GM12878 (cell line): ENCODE measurements at places on chromosomes 7 and 10. TPM values are rescaled to one million over a fixed set of nuclear protein-coding genes. Genes with fewer than 3 reads are reported as not detected.

The OR9A2 gene
- total RNA-seq: not detected in 2 replicates

The ARMH3 gene
- 23.3 and 23.5 TPM in 2 replicates for total RNA-seq

The RSPH10B2 gene
- 0.21 TPM in 1 of 2 replicates, not detected in the other for total RNA-seq

The CHCHD1 gene
- total RNA-seq: 35.0 and 36.9 TPM in 2 replicates

The GPR15LG gene
- 1.3 and 1.5 TPM in 2 replicates for total RNA-seq

The CSGALNACT2 gene
- 7.6 and 8.4 TPM in 2 replicates for total RNA-seq

DNA sequence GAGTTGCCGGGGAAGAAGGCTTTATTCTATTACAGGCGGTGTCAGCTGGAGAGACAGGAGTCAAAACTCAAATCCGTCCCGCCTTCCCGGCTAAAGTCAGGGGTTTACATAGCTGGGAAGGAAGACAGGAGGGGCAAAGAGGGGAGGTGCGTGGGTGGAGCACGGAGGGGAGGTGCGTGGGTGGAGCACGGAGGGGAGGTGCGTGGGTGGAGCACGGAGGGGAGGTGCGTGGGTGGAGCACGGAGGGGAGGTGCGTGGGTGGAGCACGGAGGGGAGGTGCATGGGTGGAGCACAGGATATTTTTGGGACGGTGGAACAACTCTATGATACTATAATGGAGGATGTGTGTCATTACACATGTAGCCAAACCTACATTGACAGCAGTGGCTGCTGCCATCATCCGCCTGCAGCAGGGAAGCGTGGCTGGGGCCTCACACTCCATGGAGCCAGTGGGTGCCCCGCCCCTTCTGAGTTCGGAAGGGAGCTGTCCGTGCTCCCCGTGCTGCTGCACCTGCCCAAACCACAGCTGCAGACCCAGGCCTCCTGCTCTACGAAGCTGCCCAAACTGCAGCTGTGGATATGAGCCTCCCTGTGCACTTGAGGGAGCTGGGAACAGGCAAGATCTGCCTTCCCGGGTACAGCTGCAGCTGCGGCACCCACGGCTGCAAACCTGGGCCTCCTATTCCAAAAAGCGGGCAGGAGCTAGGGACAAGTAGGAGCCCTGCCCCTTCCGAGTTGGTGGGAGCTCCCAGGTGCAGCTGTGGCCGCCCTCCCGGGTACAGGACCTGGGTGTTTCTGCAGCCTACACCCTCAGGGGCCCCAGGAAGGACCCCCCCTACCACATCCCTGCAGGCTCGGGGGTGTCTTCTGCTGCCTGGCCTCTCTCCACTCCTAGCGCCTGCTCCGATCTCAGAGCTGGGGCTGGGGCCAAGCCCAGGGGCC is 119.4 kb downstream of the DYNC2I1 start:
- H3K4me1 ChIP-seq: peaks cover 16% of the 10 kb centered on the region
- no peak overlapping the region for H3K4me3 ChIP-seq
- peak overlapping the region; percentile 52; the same call in 1 of the 2 replicates for H3K27ac ChIP-seq
- DNase-seq: no peak

GRCh38 chr10:61754587-61755550 is 92.1 kb downstream of the CABCOCO1 start:
- no peaks in the 10 kb centered on the region for H3K27me3 ChIP-seq
- no peaks in the 10 kb centered on the region for H3K36me3 ChIP-seq
- no peak overlapping the region for H3K4me3 ChIP-seq
- DNase-seq: no peak

GRCh38 chr10:60919551-60919950 is 24.4 kb downstream of the RHOBTB1 start:
- no peak for DNase-seq
- H3K27ac ChIP-seq: no peak overlapping the region

- H3K4me1 ChIP-seq: no peaks in the 10 kb centered on the region
- H3K36me3 ChIP-seq: no peaks in the 10 kb centered on the region
- DNase-seq: no peak
These were observed 91.6 kb downstream of the COBL start for GRCh38 chr7:51224811-51225595.

- no peaks in the 10 kb centered on the region for H3K36me3 ChIP-seq
- no peak overlapping the region for H3K27ac ChIP-seq
- no peak for DNase-seq
- no peaks in the 10 kb centered on the region for H3K4me1 ChIP-seq
These were observed 61.7 kb downstream of the PWWP2B start for GRCh38 chr10:132458586-132459300.

DNA sequence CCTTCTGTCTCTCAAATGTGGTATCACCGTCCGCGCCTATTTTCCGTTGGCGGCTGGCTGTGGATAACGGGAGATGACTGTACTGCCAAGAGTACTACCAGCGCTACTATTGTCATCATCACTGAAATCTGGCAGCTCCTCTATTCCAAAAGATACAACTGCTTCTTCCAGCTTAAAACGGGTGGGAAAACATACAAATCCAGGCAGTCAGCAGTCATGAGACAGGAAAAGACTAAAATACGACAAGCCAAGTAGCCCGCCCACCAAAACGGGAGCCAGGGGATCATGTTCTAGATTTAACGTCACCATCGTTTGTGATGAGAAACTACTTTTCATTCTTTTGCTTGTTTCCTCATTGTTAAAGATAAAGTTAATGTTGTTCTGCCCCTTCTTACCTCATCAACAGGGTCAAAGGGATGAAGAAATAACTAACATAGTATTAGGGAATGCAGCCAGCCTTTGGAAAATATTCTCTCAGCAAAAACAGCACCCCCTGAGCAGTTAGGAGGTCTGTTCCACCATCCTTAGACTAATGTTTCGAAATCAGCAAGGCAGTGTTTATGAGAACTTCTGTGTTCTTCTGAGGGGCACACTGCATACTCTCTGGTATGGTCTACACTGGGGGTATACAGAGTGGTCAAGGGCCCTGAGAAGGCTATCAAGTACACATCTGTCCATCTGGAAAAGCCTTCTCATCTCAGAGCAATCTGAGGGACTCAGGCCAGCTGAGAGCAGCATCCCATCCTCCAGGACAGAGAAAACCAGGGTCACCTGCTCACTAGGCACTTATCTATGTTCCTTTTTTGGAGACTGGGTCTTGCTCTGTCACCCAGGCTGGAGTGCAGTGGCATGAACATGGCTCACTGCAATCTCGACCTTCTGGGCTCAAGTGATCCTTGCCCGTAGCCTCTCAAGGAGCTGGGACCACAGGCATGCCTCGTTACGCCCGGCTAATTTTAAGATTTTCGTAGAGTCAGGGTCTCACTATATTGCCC is 47.5 kb downstream of the GNA12 start:
- peaks cover 8% of the 10 kb centered on the region; the same call in 1 of the 2 replicates for H3K4me1 ChIP-seq
- H3K36me3 ChIP-seq: peaks cover 3% of the 10 kb centered on the region; the same call in 1 of the 2 replicates
- H3K27ac ChIP-seq: no peak overlapping the region
- no peak for DNase-seq

DNA sequence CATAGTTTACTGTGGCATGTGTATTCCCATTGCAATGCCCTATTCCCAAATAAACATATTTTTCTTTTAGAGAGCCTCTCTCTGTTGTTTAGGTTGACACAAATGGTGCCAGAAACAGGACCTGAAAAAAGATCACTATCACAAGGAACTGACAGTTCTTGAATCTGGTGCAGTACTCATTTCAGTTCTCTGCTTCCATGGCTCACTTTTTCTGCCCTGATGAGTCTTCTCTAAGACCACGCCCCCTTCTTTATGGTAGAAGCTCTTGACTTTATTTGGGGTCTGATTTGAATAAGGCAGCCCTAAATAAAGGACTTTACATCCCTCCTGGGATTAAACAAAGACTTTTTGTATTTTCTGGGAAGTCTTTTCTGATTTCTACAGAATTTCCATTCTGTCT is 3.5 kb upstream of the CCDC126 start:
- peaks cover 32% of the 10 kb centered on the region for H3K4me1 ChIP-seq
- H3K27ac ChIP-seq: peak overlapping the region; percentile 92
- H3K27me3 ChIP-seq: no peaks in the 10 kb centered on the region
- no peak for DNase-seq

DNA sequence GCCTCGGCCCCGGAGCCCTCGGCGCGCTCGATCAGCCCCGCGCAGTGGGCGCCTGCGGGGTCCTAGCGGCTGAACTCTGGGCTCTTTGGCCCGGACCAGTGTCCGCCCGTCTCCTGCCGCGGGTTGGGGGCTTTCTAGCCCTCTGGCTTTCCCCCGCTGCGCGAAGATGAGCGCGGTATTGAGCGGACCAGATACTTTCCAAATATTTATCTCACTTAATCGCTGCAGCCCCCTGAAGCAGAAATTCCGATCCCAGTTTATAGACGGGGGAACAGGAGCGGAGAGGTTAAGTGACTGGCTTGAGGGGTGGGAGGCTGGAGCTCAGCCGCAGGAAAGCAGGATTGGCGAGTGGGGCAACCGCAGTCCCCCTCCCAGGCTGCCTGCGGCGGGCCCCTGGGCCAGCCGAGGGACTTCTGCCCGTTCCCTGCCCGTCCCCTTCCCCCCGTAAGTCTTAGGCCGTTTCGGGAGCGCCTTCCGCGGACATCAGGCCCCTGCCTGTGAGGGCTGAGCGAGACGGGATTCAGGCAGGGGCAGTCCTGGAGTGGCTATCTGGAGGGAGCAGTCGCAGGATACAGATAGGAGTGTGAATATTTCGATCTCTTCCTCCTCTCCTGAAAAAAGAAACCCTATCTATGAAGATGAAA is 565 bp downstream of the STRIP2 start:
- no peaks in the 10 kb centered on the region for H3K36me3 ChIP-seq
- H3K27me3 ChIP-seq: no peaks in the 10 kb centered on the region
- peak overlapping the region; percentile 9; the same call in 1 of the 2 replicates for H3K27ac ChIP-seq

DNA sequence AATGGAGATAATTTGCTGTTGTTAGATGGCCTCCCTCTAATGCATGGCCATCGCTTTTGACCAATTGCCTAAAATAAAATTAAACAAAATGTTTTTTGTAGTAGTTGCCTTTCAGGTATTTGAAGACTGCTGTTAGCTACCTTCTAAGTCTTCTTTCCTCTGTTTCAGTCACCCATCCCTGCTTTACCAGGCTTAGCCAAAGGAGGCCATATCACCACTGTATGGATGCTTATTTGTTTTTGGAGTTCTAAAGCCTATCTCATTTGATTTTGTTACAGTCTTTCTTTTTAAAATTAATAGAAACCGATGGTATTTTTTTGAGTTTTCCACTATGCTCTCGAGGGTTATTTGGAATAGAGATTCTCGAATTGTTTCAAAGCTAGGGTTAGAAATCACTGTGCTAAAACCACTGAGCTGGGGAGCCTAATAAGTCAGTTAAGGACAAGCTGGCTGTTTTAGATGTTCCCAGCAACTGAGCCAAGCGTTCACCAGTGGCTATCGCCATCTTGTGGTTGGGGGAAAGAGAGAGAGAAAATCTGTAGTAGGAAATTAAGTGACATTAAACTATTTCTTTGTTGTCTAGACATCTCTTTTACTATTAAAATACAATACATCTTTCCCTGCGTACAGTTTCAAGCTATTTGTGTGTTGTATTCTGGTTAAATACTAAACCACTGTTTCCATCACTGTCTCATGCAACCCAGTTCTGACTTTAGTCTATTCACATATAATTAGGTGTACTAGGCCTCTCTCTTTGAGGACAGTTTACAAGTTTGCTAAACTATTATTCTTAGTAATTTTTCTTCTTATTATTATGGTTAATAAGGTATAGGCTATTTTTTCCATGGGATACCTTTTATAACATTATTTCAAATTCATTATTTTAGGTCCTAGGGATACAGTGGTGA is 52.2 kb downstream of the GPR158 start:
- peak; percentile 4 for DNase-seq
- no peaks in the 10 kb centered on the region for H3K27me3 ChIP-seq
- no peak overlapping the region for H3K27ac ChIP-seq
- no peak overlapping the region for H3K4me3 ChIP-seq
- no peaks in the 10 kb centered on the region for H3K36me3 ChIP-seq
- H3K4me1 ChIP-seq: no peaks in the 10 kb centered on the region

DNA sequence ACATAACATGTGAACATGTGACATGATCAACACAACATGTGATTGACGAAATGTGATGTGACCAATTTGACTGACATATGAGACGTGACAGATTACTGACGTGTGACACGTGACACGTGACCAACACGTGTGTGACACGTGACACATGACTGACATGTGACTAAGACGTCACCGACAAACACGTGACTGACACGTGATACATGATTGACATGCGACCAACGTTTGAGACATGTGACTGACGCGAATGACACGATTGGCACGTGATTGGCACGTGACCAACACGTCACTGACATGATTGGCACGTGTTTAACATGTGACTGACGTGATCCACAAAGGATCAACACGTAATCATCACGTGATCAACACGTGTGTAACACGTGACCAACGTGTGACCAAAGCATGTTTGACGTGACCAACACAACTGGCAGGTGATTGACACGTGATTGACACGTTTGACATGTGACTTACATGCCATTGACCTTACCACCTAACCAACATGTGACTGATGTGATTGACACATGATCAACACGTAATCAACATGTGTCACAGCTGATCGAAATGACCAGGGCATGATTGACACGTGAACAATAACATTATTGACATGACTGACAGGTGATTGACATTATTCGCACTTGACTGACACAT is 23.7 kb downstream of the CRPPA start:
- no peaks in the 10 kb centered on the region for H3K27me3 ChIP-seq
- H3K4me3 ChIP-seq: no peak overlapping the region
- no peak for DNase-seq
- no peak overlapping the region for H3K27ac ChIP-seq
- H3K36me3 ChIP-seq: no peaks in the 10 kb centered on the region

DNA sequence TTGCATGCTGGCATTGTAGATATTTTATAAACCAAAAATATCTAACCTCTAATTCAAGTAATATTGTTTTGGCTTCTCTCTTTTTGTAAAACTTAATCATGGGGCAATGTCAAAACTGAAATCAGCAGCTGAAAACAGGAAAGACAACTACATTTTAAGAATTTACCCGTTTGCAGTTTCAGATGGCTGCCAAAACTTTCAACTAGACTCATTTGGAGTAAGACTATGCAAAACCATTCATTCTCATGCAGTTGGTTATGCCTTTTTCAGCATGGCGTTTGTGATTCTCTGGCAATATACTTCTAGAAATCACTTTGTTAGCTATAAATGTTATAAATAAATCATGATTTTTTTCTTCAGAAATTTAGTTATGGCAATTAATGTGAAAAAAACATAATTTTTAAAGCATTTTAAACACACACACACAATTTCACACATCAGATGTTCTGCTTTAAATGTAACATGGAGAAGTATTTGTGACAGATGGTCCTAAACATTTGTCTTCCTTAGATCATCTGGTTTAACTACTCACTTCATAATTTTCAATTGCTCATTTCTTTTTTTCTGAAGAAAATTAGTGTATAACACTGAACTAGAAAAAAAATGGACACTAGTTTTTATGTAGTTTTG is 116.4 kb downstream of the ITGB8 start:
- no peaks in the 10 kb centered on the region for H3K36me3 ChIP-seq
- H3K4me1 ChIP-seq: peaks cover 8% of the 10 kb centered on the region
- no peak overlapping the region for H3K27ac ChIP-seq
- H3K27me3 ChIP-seq: no peaks in the 10 kb centered on the region

DNA sequence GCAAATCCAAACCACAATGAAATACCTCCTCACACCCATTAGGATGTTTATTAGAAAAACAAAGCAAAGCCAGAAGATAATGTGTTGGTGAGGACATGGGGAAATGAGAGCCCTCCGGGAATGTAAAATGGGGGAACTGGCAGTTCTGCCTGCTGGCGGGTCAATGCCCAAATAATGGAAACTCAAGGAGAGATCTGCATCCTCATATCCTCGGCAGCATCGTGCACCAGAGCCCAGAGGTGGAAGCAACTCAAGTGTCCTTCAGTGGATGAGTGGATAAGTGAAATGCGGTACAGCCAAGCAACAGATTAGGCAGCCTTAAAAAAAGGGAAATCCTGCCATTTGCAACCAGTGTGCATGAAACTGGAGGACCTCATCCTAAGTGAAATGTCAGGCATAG is 325.2 kb downstream of the WDR37 start:
- no peak for DNase-seq
- H3K27ac ChIP-seq: no peak overlapping the region
- no peaks in the 10 kb centered on the region for H3K36me3 ChIP-seq
